ENCODE measurements at places on chromosomes 3 and 15.

DNA sequence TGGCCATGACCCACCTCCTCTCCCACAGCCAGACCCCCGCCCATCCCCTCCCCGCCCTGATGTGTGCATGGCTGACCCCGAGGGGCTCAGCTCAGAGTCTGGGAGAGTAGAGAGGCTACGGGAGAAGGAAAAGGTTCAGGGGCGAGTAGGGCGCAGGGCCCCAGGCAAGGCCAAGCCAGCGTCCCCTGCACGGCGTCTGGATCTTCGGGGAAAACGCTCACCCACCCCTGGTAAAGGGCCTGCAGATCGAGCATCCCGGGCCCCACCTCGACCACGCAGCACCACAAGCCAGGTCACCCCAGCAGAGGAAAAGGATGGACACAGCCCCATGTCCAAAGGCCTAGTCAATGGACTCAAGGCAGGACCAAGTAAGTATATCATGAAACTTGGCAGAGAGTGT is 11.7 kb downstream of the MAP1A start:
- DNase-seq = no peak

- DNase-seq = no peak
Measured at GRCh38 chr3:175399156-175399840, 540.2 kb downstream of the NAALADL2 start.

DNA sequence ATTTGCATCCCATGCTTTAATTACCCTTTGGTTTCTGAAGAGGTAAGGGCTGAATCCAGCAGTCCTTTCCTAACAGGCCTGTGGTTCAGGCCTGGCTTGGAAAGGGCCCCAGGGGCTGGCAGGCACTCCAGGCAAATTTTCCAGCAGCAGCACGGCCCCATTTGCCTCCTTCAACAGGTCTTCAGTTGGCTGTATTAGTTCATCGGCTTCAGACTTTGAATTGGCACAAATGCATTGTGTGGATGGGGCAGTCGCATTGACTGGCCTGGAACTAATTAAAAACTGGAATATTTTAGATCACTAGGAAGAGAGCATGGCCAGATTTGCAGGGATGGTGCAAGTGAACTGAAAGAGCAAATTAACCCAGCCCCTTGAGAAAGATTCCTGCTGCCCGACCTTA is 207.8 kb upstream of the MCTP2 start:
- no peak for DNase-seq

- no peak for DNase-seq
Measured at GRCh38 chr3:72548981-72549380, 299.3 kb downstream of the SHQ1 start.

DNA sequence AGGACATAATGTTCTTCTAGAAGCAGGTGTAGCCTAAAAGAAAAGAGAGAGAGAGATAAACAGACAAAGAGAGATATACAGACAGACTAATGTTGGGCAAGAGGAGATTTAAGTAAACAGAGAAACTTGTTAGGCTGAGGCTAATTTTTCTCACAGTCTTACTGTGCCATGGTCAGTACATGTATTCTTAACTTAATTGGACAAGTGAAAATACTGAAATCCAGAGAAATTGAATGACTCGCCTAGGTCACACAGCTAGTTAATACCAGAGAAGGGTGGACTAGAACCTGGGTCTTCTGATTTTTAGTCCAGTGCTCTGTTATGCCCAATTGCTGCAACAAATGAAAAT is 6.7 kb upstream of the ZNF609 start:
- DNase-seq = no peak

GRCh38 chr3:60555686-60556354 is 695.4 kb downstream of the FHIT start:
- no peak for DNase-seq

DNA sequence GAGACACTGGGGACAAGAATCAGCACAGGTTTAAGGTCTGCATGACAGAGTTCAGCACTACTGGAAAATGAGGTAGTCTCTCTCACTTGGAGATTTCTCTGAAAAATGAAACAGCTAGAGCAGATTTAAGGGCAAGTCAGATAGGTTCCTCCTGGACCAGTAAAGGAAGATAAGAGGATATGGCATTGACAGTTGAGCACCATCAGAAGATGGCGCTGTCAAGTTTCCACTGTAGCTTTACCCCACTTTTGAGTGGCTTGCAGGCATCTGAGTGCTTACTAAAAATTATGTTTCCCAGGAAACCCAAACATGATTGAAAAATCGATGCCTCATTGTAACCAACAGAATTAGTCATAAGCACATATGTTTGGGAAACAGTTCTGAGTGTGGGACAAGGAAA is 407.2 kb upstream of the UBE2E2 start:
- no peak for DNase-seq

- no peak for DNase-seq
Measured at GRCh38 chr3:120497336-120497735, 46.5 kb upstream of the FSTL1 start.

GRCh38 chr3:58116985-58117384 is 93.8 kb downstream of the DNASE1L3 start:
- no peak for DNase-seq

DNA sequence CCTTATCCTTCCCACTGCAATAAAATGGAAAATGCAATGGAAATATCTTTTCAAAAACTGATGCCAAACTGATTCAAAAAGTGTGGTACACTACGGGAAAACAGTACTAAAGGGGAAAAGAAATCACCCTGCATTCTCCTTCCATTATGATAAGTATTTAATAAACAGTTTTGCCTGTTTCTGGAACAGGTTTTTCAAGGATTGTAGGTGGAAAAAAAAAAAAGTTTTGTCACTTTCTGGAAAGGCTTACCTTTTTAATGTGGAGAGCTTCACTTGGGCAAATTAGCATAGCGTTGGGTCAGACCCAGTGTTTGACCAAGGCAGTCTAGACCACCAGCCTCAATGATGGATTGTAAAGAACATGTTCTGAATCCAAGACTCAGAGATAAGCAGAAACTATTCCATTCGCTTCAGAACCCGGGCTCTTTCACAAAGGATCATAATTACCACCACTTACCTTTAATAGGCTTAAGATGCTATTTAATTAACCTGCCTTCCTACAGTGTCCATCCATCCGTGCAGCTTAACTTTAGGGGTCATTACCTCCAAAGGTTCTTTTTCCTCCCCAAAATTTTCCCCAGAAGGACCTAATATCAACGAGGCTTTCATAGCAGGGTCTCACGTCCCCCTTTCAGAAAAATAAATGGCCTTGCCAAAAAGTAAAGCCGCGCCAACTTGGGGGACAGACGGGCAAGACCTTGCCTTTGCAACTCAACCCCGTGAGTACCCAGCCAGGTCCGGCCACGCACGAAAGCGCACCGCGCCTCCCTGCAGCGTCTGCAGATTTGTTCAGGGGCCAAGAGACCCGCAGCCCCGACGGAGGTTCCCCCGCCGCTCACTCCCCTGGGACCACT is 1.0 kb downstream of the DCBLD2 start:
- no peak for DNase-seq

GRCh38 chr3:59106085-59106648 is 56.3 kb upstream of the CFAP20DC start:
- DNase-seq = no peak

- DNase-seq = no peak
Measured at GRCh38 chr15:77032647-77033416, 37.9 kb downstream of the PSTPIP1 start.

GRCh38 chr15:69757186-69757585 is 304.6 kb downstream of the RPLP1 start:
- no peak for DNase-seq

GRCh38 chr3:4261406-4261805 is 41.8 kb upstream of the SETMAR start:
- no peak for DNase-seq

GRCh38 chr15:40843261-40843884 is 475 bp upstream of the SPINT1 start:
- DNase-seq = no peak

GRCh38 chr3:33722626-33723370 is 4.7 kb upstream of the CLASP2 start:
- DNase-seq = no peak

DNA sequence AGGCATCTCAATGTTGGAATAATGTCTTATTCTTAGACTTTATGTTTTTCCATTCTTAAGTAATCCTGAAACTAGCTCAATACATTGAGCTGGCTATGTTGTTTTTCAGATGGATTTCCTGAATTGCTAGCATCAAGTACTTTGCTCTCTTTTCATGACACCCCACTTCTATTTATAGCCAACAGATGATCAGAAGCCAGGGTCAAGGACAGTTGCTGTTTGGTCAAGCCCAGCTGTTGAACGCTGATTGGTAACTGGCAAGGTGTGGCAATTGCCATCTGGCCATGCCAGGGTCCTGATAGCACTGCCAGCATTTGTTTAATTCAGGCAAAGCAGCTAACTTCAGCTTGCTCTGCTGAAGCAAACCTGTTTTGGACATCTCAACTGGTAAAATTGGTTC is 46.2 kb upstream of the PLCL2 start:
- DNase-seq = no peak

DNA sequence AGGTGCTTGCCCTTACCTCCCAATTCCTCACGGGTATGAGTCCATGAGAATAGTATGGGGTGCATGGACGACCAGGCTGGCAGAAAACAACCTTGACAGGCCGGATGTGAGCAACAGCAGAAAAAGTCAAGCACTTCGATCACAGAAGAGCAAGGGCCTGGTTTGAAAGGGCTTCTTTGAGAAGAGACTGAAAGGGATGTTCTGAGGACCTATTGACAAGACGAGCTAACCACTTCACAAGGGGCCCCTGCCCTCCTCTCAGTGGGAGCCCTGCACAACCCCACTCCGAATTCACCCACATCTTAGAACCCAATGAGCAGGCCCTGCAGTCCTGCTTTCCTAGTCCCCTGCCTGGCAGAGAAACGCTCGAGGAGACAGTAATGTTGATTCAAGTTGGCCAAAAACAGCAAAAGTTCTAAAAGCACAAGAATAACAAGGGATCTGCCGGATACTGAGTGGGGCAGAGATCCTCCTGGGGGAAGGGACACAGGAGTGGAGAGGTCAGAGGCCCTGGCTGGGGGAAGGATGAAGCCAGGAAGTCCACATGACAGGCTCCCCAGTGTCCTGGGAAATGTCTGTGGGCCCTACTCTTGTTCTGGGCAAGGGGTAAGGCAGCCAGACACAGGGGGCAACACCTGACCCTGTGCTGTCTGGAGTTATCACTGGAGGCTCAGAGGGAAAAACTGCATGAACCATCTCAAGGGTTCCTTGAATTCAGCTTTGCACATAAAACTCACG is 14.8 kb upstream of the CX3CR1 start:
- no peak for DNase-seq

DNA sequence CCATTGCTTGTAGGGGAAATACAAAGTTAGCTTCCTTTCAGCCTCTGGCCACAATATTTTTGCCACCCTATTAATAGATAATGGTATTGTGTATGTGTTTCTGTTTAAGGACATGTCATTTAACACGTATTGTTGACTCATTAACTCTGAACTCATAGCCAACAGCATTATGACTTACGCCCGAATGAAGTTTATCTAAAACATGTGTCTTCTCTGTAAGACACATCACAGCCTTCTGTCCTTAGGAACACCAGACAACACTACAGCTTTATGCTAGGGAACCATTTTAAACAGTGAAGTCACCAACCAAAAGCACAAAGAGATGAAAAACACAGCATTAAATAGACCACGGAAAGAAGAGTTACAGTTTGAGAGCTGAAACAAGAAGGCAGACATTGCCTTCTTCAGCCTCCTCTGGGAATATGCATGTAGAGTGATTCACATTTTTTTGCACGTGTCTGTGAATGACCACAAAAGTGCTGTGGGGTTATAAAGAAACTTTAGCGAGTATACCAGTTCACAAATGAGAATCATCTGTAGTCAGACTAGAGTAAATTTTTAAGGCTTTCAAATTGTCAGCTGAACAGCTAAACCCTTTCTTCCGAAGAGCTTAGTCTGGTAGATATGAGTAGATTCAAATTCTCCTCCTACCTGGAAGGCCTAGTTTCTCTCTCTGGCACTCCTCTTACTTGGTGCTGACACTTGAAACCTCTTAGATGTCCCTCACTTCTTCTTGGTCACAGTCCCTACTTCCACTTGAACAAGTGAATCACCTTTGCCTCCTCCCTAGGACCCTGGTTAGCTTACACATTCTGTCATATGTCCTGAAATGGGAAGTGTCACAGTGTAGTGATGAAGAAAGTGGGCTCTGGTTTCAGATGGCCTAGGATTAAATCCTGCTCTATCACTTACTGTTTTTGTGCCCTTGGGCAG is 32.2 kb downstream of the MCTP2 start:
- peak; percentile 34 for DNase-seq

DNA sequence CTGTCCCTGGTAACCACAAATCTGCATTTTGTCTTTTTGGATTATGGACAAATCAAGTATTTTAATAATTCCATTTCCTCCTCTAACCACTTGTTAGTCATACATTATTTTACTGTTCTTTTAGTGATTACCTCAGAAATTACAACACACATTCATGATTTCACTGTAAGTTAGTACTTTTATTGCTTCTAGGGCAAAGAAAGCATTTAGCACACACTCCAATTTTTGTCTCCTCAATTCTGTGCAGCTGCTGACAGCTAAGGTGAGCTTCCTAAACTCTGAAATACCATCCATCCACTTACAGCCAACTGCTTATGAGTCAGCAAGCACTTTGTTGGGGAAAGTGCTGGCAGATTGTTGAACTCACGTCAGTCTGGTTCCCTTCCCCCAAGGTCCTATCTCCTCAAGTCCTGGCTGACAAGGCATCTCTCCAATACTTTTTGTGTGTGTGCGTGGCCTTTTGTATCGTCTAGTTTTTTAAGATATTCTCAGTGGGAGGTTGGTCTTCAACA is 49.4 kb upstream of the TNFAIP8L3 start:
- no peak for DNase-seq

DNA sequence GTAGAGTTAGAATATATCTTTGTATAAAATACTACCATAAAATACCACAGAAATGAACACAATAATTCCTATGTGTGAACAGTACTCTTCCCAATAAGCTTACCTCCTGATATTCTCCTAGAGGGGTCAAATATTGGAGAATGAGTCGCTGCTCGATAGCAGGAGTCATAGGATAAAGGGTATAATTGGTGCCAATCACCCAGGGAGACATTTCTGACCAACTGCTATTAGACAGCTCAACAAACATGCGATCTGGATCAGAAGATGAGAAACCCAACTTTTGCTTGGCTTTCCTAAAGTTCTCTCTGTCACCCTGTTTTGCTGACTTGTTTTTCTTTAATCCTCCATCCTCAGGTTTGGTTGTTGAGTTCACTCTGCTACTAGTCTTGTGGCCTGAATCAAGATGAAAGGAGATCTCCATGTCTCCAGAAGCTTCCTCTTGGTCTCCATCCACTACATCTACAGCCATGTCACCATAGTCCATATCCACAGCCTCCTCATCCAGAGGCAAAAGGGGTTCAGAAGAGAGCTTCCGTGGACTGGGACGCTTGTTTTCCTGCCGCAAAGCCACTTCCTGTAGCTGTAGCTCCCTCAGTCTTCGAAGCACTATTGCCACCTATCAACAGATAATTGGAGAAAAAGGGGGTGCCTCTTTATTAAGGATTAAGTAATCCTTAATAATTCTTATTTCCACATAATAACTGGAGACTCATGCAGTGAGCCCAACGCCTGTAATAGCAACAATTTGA is 50.4 kb downstream of the RBM15B start:
- DNase-seq = no peak

- DNase-seq = no peak
Measured at GRCh38 chr3:129564981-129565644, 22.1 kb downstream of the H1-8 start.

Data from NCI-H1048 (cell line).